Activated CD8-positive, alpha-beta memory T cell treated with anti-CD3 and anti-CD28 coated beads for 36 hours (primary cell): ENCODE measurements at places on chromosomes 4 and X. TPM values are rescaled to one million over a fixed set of nuclear protein-coding genes. Genes with fewer than 3 reads are reported as not detected.

The SORCS2 gene
- total RNA-seq, result not detected

The HMX1 gene
- total RNA-seq, result not detected

The PNMA5 gene
- not detected for total RNA-seq

The PAGE1 gene
- not detected for total RNA-seq

The GEMIN8 gene
- 16.0 TPM for total RNA-seq

The TSPAN7 gene
- 0.23 TPM for total RNA-seq

The CHST7 gene
- total RNA-seq, result 3.0 TPM

The NRK gene
- total RNA-seq, result not detected

The FAM200B gene
- 12.1 TPM for total RNA-seq

The GRIA3 gene
- total RNA-seq, result not detected

The DLG3 gene
- 35.1 TPM for total RNA-seq

The SMARCAD1 gene
- total RNA-seq, result 36.0 TPM

The PNCK gene
- total RNA-seq, result not detected

The TMEM31 gene
- 0.25 TPM for total RNA-seq

The GLOD5 gene
- not detected for total RNA-seq

The BTC gene
- not detected for total RNA-seq

The CXCL10 gene
- 0.59 TPM for total RNA-seq

The AFAP1 gene
- total RNA-seq, result 18.7 TPM

The TMPRSS11F gene
- not detected for total RNA-seq

The TCP11X2 gene
- not detected for total RNA-seq

The ADRA2C gene
- total RNA-seq, result not detected

The PRR32 gene
- total RNA-seq, result not detected

The UBE2D3 gene
- total RNA-seq, result 486 TPM

The ALB gene
- total RNA-seq, result not detected

The HS6ST2 gene
- total RNA-seq, result 0.13 TPM

The SSX4 gene
- total RNA-seq, result not detected

The HSFX3 gene
- not detected for total RNA-seq

The DCHS2 gene
- total RNA-seq, result not detected

The PPBP gene
- not detected for total RNA-seq

The KCND1 gene
- 1.1 TPM for total RNA-seq

The UGT2B17 gene
- not detected for total RNA-seq

The CSAG2 gene
- not detected for total RNA-seq

The KIT gene
- 0.21 TPM for total RNA-seq

The KDR gene
- not detected for total RNA-seq

The SMARCA1 gene
- total RNA-seq, result 0.06 TPM

The PRKG2 gene
- total RNA-seq, result not detected

The MGARP gene
- 0.13 TPM for total RNA-seq

The RBM47 gene
- total RNA-seq, result 0.67 TPM

The ARHGEF6 gene
- 30.9 TPM for total RNA-seq

The ZNF630 gene
- total RNA-seq, result 2.0 TPM

The FRG1 gene
- total RNA-seq, result 52.7 TPM

The LUZP4 gene
- not detected for total RNA-seq

The COL4A5 gene
- total RNA-seq, result not detected

The NCAPG gene
- total RNA-seq, result 55.6 TPM

The TRIM75 gene
- total RNA-seq, result not detected
